ENCODE measurements at places on chromosomes 6 and 20.
A peak's percentile ranks its signal among the peaks of the same experiment; 100 is the strongest.

DNA sequence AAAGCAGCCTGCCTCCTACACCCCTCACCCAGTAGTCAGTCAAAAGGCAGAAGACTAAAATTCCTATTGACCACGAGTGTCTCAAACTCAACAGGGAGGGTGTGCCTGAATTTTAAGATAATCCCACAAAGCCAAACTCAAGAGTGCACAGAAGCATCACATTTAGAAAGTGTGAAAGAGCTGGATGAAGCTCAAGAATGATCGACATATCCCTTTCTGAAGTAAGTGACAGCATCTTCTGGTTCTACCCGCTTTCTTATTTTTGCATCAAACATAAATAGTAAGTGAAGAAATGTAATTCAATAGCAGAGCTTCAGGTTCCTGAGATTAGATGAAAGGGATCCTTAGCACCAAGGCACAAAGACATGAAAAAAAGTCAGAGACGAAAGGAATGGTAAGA lies 64.5 kb upstream of the BACH2 start:
- no peak for DNase-seq

GRCh38 chr6:17491416-17492142 lies 98.2 kb downstream of the CAP2 start:
- no peak for DNase-seq

- DNase-seq, result no peak
These were observed 58.4 kb downstream of the SNAP25 start for GRCh38 chr20:10276878-10277580.

GRCh38 chr6:148521586-148521985 lies 178.9 kb downstream of the SASH1 start:
- no peak for DNase-seq

- DNase-seq, result no peak
These were observed 140.6 kb downstream of the MTHFD1L start for GRCh38 chr6:151005896-151006632.

DNA sequence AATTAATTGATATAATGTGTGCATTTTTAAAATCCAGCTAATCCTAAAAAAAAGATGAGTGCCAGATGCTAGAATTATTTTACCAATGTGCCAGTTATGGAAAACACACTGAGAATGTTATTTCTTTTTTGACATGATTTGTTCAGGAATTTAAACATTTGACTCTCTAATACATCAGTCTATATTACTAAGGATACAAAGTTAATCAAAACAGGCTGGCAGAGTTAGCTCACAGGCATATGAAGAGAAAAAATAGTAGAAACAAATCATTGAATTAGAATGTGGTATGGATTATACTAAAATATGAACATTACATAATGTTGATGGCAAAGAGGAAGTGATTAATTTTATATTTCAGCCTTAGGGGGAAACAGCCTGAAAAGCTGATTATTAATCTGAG lies 368.3 kb upstream of the GJE1 start:
- no peak for DNase-seq

GRCh38 chr6:128412680-128413079 lies 107.7 kb downstream of the PTPRK start:
- no peak for DNase-seq

- DNase-seq, result no peak
These were observed 47.9 kb downstream of the BTBD3 start for GRCh38 chr20:11965602-11966001.

GRCh38 chr6:63640062-63640461 lies 4.5 kb downstream of the PHF3 start:
- DNase-seq, result no peak

DNA sequence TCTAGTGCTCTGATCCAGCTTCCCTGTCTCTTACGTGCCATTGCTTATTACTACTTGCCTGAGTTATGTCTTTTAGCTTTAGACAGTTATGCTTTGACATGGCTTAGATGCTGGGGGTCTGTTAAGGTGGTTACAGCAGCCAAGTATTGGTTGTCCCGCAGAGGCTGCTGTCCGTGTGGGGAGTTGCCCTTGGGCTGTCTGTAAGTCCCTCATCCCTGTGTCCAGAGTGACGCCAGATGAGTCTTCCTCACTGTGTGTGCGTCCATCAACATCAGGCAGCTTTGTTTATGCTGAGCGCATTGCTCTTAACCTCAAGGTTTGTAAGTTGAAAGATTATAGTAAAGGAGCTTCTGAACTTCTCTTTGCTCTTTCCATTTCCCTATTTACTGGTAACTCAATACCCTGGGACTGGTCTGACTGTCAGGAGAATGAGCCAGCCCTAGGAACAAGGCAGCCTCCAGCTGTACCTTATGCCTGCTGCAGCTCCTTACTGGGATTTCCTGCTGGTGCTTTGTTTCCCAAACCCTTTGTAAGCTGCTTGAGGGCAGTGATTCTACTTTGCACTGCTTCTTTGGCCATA lies 7.2 kb downstream of the FAM120B start:
- no peak for DNase-seq

GRCh38 chr6:139409026-139409425 lies 34.6 kb upstream of the CITED2 start:
- no peak for DNase-seq

DNA sequence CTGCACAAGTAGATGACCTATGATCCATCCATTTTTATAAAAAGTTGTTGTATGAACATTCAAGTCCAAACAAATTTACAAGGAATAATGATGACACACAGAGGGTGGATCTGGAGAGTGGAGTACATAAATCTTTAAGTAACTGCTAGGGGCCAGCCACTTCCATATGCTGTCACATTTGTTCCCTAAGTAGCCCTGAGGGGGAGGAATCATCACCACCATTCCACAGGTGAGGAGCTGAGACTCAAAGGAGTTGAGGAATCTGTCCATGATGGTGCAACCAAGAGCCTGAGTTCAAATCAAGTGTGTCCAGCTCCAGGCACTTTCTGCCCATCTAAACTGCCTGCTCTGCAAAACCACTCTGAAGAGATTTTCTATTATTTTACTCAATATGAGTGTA lies 132.1 kb downstream of the AIG1 start:
- no peak for DNase-seq

DNA sequence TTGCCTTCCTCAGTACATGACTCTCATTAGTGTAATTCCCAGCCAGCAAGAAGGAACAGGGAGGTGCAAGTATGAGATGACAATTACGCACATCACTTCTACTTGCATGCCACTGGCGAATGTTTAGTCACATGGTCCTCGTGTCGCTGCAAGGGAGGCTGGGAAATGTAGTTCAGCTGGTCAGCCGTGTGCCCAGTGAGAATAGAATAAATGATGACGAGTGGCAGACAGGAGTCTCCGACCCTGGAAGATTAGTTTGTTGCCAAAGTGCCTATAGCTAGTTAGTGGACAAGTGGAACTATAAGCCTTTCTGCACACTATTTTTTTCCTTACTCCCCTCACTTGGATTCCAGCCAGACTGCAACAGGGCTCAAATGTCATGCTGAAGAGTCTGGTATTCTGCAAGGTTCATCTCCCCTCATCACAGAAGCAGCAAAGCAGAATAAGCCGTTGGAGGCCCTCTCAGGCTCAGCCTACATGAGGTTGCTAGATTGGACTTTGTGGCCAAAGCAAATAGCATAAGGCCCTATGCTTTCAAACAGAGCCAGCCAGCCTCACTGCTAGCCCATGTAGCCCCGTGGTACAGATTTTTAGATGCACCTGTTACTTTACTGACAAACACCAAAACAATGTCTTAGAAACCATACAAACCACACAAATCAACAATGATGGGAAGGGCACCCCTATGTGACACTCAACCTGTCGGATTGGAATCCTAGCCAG lies 9.7 kb downstream of the LINC00237 start:
- peak; percentile 30 for DNase-seq

DNA sequence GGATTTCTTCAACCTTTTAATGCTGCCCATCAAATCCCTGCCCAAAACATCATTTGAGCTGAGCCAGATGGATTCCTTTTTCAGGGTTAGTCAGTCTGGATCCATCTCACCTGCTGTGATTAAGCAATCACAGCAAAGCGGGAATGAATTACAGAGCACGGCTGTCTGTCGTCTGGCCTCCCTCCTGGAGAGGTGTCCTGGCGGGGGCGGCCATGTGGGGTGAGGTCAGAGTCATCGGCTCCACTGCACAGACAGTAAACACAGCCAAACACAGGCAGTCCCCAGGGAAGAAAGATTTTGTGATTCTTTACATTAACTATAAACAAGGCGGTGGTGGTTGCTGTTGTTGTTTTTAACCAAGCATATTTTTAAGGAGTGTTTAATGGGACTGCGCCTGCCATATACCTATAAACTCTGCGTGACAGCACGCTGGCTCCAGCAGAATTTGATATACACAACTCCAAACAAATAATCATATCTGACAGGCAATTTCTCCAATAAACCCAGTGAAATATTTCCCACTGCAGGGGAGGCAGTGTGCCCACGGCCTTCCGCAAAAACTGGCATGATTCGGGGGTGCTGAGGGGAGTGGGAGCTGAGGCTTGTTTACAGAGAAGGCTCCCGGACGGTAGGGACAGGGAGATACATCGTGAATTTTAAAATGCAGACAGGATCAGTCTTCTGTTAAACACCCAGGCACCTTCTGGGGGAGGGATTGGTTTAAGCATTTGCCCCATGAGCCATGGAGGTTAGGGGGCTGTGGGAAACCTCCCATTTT lies 232.0 kb upstream of the PMEPA1 start:
- DNase-seq, result no peak

GRCh38 chr20:21832442-21833385 lies 127.2 kb downstream of the PAX1 start:
- DNase-seq, result no peak

- no peak for DNase-seq
These were observed 61.1 kb downstream of the ID4 start for GRCh38 chr6:19898141-19898740.

GRCh38 chr20:53331151-53331973 lies 262.3 kb downstream of the ZNF217 start:
- DNase-seq, result no peak

- no peak for DNase-seq
These were observed 43.6 kb upstream of the FUCA2 start for GRCh38 chr6:143555071-143555492.

DNA sequence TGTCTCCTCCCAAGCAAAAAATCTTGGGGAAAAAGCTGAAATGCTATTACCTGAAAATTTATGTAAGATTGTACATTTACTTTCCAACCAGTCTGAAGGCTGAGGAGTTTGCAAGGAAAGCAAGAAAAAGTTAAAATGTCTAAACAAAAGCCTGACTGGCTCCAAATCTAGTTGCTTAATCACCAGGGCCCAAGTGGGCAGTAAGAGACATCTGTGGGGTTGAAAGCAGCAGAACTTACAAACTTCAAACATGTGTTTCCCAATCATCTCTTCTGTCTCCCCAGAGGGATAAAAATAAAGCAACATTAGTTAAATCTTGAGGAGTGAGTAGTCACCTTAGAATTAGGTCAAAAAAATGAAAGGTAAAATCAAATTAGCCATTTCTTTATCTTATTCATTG lies 98.6 kb downstream of the OGFRL1 start:
- DNase-seq, result no peak

- DNase-seq, result no peak
These were observed 149.0 kb upstream of the FUT9 start for GRCh38 chr6:95866732-95867131.

GRCh38 chr6:54813892-54814291 lies 32.7 kb upstream of the FAM83B start:
- DNase-seq, result no peak

DNA sequence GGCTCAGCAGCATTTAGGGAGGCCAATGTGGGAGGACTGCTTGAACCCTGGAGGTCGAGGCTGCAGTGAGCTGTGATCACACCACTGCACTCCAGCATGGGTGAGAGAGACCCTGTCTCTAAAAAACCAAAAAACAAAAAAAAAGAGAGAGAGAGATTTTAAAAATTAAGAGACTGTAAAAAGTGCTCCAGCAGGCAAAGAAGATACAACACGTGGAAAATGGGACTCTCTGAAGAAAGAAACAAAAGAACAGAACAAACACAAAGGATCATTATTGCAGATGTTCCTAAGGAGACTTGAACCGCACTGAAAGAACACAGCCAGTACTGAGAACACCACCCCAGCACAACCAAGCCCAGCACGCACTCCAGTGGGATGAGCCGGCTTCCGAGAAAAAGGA lies 74.2 kb downstream of the TAF4 start:
- DNase-seq, result no peak

GRCh38 chr6:2085657-2086056 lies 159.7 kb downstream of the GMDS start:
- DNase-seq, result no peak

GRCh38 chr6:62272114-62272513 lies 13.9 kb downstream of the KHDRBS2 start:
- DNase-seq, result no peak

GRCh38 chr20:36101192-36101591 lies 53.3 kb upstream of the EPB41L1 start:
- no peak for DNase-seq

GRCh38 chr20:50821257-50821921 lies 26.5 kb downstream of the BCAS4 start:
- DNase-seq, result no peak

DNA sequence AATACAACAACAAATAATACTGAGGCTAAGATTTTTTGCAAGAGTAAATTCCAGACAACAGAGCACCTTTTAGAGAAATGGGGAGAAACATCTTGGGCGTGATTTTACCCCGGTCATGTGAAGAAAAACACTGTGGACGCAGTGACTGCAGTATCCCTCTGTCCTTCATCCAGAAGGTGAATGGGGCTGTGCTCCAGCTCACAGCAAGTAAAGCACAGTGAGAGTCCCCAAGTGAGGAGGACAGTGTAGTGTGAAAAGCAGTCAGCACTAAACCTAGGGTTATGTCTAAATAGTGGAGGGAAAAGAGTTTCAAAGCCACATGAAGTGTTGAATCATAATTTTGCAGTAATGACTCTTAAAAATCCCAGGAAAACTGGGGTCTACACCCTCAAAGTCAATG lies 338.4 kb downstream of the PACRG start:
- no peak for DNase-seq

DNA sequence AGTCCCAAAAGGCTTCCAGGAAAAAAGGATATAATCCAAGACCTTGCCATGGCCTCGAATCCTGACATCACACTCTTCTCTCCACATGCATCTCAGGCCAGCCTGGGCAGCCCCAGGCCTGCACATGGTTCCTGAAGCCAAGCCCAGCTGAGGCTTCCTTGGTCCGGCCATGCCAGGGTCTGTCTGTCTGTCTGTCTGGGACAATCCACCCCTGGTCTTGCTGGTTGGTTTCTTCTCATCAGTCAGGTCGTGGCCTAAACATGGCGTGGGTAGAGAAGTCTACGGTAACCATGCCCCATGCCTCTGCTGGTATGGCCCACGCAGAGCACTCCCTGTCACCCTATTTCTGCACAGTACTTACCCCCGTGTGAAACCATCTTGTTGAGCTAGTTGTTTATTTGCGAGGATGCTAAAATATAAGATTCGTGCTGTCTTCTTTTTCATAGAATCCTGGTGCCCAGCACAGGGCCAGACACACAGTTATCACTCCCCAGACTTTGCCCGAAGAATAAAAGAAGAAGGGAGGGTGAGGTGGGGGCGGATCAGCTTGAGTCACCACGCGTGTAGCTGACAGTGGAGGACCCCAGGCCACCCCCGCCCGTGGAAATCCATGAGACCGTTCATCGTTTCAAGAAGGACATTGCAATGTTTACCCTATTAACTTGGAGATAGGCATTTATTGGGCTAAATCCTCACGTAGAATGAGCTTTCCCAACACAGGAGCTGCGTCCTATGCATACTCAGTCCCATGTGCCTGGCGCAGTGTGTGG lies 107.2 kb downstream of the RNASET2 start:
- no peak for DNase-seq

GRCh38 chr6:45946352-45946751 lies 69.3 kb downstream of the CLIC5 start:
- DNase-seq, result peak; percentile 20

All from activated CD4-positive, alpha-beta memory T cell treated with anti-CD3 and anti-CD28 coated beads for 36 hours (primary cell).